ENCODE measurements at places on chromosomes 2 and 18.

- peaks cover 16% of the 10 kb centered on the region for H3K27me3 ChIP-seq
- H3K4me3 ChIP-seq, result no peak overlapping the region
- no peak overlapping the region for H3K27ac ChIP-seq
- no peaks in the 10 kb centered on the region for H3K36me3 ChIP-seq
- no peak for DNase-seq
- H3K4me1 ChIP-seq, result no peaks in the 10 kb centered on the region
These were observed 88.9 kb upstream of the BCL2L11 start for GRCh38 chr2:111031546-111032478.

GRCh38 chr2:86241611-86242010, 42.4 kb downstream of the MRPL35 start:
- H3K36me3 ChIP-seq, result no peaks in the 10 kb centered on the region
- H3K4me3 ChIP-seq, result no peak overlapping the region
- H3K4me1 ChIP-seq, result no peaks in the 10 kb centered on the region
- DNase-seq, result no peak
- no peaks in the 10 kb centered on the region for H3K27me3 ChIP-seq

DNA sequence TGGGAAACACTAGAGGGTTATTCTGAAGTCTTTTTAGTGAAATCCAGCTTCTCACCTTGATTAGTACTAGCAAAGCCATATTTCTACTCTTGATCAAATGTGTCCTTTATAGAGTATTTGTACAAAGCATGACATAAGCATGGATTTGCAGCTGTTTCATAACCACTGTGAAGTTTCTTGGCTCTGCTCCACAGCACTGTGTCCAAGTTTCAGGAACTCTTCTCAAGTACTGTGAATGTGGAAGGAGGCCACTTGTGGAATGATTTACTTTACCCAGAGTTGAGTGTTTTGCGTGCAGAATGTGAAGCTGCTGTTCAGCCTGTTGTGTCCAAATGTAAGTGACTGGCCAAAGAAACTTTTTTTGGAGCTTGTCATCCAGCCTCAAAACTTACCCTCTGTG, 16.2 kb upstream of the MAPRE2 start:
- DNase-seq, result no peak
- H3K4me3 ChIP-seq, result no peak overlapping the region
- no peaks in the 10 kb centered on the region for H3K36me3 ChIP-seq
- no peak overlapping the region for H3K27ac ChIP-seq

- H3K36me3 ChIP-seq, result no peaks in the 10 kb centered on the region
- H3K27me3 ChIP-seq, result no peaks in the 10 kb centered on the region
- no peaks in the 10 kb centered on the region for H3K4me1 ChIP-seq
- H3K27ac ChIP-seq, result no peak overlapping the region
- H3K4me3 ChIP-seq, result no peak overlapping the region
- DNase-seq, result no peak
These were observed 106.5 kb downstream of the SMC6 start for GRCh38 chr2:17646838-17647701.

- H3K4me3 ChIP-seq, result no peak overlapping the region
- H3K27me3 ChIP-seq, result no peaks in the 10 kb centered on the region
- peaks cover 6% of the 10 kb centered on the region for H3K4me1 ChIP-seq
- no peaks in the 10 kb centered on the region for H3K36me3 ChIP-seq
These were observed 189.9 kb upstream of the TANK start for GRCh38 chr2:160970052-160970965.

All from SK-N-SH (cell line).